ENCODE measurements at places on chromosomes 2 and 18. TPM values are rescaled to one million over a fixed set of nuclear protein-coding genes. Genes with fewer than 3 reads are reported as not detected.

DNA sequence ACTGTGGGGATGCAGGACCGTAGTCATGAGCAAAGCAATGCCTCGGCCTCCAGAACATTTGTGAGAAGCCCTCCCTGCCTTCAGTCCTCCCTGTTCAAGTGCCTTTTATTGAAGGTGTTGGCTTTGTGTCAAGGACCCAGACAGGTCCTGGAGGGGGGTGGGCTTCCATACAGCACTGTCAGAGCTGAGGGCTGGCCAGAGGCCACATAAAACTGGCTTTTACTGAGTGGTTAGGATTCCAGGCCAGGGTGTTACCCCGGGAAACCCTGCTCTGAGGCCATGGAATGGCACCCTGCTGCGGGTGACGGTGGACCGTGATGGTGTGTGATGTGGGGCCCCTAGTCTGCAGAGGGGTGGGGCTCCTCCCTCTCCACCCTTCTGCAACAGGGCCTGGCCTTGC is 41.6 kb downstream of the TOGARAM2 start:
- no peak for DNase-seq

GRCh38 chr2:238433941-238434845 is 7.5 kb downstream of the ASB1 start:
- no peak for DNase-seq

DNA sequence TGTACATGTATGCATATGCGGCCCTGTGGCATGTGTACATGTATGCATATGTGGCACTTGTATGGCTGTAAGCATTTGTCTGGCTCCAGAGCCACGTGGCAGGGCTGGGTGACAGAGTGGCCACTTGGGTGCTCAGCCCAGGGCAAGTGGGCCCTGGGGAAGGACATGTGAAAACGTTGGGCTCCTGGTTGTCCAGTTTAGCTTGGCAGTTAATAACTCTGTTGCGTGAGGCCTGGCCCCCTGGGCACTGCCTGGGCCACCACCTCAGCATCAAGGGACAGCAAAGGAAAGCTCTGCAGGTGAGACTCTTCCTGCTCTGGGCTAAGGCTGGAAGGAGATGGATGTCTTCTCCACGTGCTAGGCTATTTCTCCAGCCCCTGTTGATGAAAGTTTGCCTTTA is 119.9 kb downstream of the CTIF start:
- DNase-seq, result no peak

DNA sequence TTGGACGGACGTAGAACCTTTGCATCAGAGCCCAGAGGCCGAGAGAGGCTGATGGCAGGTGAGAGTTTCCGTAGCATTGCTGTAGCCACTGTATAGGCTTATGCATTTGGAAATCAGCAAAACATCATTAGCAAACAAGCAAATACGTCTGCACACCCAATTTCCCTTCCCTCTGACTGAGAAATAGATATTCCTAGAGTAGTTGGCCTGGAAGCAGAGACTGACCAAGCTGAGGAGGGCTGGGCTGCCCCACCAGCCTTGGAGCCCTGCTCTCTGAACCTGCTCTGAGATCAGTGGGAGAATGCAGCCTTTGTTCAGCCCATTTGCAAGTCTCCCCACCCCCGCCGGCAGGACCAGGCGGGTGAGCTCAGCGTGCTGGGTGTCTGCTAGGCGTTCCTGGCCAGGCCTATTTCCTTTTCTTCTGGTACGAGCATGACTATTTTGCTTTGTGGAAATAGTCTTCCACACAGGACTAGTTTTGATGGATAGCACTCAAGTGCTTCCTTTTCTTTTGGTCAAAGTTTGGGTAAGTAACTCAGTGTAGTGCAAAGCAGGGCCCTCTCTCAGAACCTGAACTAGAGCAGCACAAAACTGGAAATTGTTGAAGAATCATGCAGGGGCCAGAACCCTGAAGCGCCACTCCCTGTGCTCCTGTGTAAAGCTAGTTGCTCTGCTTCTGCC is 21.9 kb upstream of the RNF149 start:
- DNase-seq, result no peak

The EIF2AK3 gene
- 8.8 TPM for total RNA-seq

The PTPN18 gene
- 54.5 TPM for total RNA-seq

The HOXD1 gene
- not detected for total RNA-seq

The NEU4 gene
- total RNA-seq, result 0.92 TPM

The ACOXL gene
- 10.7 TPM for total RNA-seq

The PDCD1 gene
- total RNA-seq, result not detected

The ITM2C gene
- 96.4 TPM for total RNA-seq

All from PC-9 (cell line).